Stimulated activated CD4-positive, alpha-beta T cell treated with anti-CD3 and anti-CD28 coated beads, TNF-alpha, amount 100 ng/mL, for 48 hours (primary cell): ENCODE measurements at places on chromosomes 4 and X.

DNA sequence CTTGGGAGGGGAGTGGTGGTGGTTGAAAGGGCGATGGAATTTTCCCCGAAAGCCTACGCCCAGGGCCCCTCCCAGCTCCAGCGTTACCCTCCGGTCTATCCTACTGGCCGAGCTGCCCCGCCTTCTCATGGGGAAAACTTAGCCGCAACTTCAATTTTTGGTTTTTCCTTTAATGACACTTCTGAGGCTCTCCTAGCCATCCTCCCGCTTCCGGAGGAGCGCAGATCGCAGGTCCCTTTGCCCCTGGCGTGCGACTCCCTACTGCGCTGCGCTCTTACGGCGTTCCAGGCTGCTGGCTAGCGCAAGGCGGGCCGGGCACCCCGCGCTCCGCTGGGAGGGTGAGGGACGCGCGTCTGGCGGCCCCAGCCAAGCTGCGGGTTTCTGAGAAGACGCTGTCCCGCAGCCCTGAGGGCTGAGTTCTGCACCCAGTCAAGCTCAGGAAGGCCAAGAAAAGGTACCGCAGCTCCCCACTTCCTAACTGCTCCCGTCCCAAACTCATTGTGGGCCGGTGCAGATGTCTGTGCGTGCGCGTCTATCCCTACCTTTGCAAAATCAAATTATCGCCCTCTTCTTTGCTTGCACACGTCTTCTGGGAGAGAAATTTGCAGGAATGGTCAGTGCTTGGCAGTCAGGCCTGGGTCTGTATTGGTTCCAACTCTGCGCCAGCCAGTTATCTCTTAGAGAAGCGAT lies 533 bp downstream of the IL15 start:
- DNase-seq, result no peak

DNA sequence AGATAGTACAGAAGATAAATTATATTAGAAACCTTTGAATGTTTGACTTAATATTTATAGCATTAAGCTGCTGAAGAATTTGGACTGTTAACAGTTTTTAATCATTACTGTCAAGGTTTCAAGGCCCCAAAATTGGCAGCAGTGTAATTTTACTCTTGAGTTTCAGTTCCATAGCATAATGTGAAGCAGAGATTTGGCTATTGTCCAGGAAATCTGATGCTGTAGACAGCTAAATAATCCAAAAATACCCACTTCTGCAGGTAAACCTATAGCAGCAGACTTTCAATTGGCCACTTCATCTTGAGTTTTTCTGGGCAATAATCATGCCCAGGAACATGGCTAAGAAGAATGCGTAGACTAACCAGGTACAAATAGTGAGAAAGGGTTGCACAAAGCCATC lies 85.0 kb downstream of the RCHY1 start:
- no peak for DNase-seq

- no peak for DNase-seq
These were observed 49.5 kb upstream of the ADRA2C start for GRCh38 chr4:3716631-3717235.

- no peak for DNase-seq
These were observed 24.0 kb downstream of the RCHY1 start for GRCh38 chr4:75490155-75490554.

DNA sequence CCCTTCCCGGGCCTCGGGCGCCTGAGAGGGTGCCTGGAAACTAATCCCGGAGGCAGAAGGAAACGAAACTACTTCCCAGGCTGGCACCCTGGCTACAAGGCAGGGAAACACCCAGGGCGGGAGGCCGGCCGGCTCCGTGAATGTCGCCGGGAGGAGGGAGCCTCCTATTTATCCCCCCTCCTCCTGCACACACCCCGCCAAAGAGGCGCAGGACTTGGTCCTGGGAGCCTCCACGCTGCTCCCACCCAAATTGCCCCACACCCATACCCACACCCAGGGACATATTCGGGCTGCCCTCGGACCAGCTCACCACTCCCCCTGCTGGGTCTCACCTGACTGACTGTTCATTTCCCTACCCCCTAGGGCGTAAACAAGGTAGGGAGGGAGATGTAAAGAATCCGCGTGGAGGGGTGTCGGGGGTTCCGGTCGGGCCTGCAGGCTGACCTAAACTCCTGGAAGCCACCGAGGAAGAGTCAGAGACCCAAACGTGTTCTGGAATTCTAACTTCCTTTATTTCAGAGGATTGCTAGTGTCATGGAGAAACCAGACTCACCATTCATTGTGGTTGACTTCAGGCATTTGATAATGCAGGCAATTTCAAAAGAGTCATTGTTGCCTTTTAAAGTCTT lies at the start of gene BTC:
Gene BTC, minus strand, starts transcription at position 142 of the 629 bp plus-strand sequence. CDS start 198 bp downstream, outside the sequence.
- no peak for DNase-seq

DNA sequence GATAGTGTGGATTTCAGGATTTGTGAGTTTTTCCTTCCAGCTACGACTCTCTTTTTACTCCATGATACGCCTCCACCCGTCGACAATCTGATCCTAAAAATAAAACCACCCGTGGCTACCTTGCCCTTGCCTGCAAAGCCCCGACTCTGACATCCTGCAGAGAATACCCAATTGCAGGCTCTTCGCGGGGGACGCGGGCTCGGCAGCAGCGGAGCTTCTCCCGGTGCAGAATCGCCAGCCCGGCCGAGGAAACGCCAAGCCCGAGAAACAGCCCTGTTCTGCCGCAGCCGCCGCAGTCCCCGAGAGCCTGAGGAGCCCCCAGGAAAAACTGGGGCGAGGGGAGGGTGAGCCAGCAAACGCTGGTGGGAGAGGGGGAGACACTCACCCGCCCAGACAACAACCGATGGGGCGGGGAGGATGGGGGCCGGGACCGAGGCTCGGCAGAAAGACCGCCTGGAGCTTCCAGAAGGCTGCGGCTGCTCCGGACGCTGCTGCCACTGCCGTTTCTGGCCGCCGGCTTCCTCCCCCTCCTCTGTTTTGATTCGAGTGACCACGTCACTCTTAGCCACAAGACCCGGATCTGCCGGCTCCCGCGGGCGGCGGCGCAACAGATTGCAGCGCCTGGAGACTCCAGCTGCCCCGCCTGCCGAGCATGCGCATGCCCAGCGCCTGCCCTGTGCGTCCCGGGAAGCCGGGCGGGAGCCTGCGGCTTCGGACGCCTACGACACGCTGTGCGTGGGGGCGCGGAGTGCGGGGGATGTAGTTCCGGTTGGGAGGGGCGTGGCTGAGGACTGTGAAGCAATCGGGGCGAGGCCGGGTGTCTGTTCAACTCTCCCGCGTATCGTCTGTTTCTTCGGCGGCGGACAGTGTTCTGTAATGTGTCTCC lies at the start of gene SMIM14:
Gene SMIM14, minus strand, starts transcription at position 512 of the 886 bp plus-strand sequence. CDS start 33,720 bp downstream, outside the sequence.
- peak; percentile 80 for DNase-seq

DNA sequence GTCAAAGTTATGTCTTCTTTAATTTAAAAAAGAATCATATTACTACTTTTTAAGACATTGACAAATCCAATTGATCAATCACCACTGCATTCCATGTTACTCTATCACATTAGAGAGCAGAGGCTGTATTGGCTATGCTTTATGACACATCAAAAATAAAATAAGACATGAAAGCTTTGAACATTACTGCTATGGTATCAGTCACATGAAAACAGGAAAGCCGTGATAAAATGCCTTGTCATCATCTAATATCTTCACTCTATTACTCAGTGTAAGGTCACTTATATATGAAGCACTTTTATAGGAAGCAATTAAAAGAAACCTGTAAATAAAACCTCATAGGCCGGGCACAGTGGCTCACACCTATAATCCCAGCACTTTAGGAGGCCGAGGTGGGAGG lies 27.7 kb upstream of the CEP135 start:
- DNase-seq, result no peak

GRCh38 chr4:109562457-109563239 lies 2.6 kb downstream of the MCUB start:
- DNase-seq, result no peak

GRCh38 chr4:107874024-107874423 lies 49.3 kb downstream of the SGMS2 start:
- DNase-seq, result no peak

DNA sequence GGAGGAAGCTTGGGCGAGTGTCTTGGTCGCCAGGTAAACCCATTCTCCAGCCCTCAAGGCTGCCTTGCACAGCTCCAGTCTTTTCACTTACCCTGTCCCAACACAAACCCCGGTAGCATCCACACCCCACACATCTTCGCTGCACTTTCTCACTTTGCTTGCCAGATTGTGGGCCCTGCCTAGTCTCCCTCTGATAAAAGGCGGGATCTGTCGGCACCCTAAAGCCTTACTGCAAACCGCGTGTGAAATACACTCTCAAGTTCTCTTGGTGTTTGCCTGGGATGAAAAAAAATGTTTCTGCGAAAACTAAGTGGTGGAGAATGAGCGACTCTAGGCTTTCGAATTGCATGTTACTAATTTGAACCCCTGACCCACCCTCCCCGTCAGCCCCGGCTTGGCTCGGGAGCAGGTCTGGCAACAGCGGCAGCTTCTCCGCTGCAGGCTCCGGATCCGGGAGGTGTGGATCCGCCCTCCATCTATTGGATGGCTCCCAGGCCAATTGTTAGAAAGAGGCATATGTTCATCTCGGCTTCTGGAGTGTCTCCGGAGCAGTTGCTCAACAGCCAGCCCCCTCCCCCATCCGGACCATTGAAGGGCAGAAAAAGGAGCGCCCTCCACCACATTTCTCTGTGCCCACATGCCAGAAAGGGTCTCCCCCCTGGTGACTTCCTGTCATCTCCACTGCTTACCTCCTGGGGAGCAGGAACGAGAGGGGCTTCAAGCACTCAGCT lies 3.0 kb upstream of the CITED1 start:
- no peak for DNase-seq

GRCh38 chr4:87608229-87608628 lies at the start of gene DSPP:
Gene DSPP (plus strand): TSS chr4:87608529. CDS start chr4:87610909, 2,380 bp downstream.
- no peak for DNase-seq

DNA sequence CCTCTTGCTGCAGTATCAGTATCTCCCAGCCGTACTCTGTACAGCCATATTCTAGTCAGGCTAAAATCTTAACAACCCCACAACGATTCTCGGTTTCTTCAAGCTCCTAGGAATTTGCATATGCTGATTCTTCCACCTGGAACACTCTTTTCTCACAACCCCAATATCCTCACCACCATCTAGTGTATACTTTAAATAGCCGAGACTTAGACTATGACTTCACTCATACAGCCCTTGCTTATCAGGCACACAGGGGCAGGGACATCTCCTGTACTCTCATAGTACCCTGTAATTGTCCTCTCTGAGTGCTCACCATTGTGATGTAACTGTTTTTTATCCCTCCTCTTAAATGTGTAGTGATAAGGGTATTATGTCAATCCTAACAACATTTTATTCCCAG lies 2126.4 kb upstream of the TENM3 start:
- DNase-seq, result no peak

GRCh38 chr4:24243641-24244040 lies 340.7 kb downstream of the DHX15 start:
- no peak for DNase-seq

- DNase-seq, result no peak
These were observed 1301.9 kb downstream of the PCDH7 start for GRCh38 chr4:32022071-32022470.

DNA sequence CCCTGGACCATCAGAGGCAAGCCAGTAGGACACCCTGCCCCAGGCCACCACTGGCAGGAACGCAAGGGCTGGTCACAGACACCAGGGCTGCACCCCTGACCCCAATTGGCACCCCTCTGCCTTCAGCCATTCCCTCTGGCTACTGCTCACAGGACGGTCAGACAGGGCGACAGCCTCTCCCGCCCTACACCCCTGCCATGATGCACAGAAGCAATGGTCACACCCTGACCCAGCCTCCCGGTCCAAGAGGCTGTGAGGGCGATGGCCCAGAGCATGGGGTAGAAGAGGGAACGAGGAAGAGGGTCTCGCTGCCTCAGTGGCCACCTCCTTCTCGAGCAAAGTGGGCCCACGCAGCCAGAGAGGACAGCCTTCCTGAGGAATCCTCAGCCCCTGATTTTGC lies 143.5 kb downstream of the SOWAHB start:
- DNase-seq, result no peak

DNA sequence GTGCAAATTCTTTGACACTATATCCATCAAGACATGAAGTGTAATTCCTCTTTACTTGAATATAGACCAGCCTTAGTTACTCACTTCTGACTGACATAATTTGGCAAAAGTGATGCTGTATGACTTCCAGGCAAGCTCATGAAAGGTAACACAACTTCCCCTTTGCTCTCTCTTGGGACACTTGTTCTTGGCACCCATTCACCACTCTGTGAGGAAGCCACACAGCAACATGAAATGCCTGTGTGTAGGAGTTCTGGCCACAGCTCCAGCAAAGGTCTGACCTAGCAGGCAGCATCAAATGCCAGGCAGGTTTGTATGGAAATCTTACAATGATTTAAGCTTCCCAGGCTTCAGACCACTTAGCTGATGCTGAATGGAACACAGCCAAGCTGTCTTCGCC lies 280.3 kb downstream of the PDHA2 start:
- no peak for DNase-seq

DNA sequence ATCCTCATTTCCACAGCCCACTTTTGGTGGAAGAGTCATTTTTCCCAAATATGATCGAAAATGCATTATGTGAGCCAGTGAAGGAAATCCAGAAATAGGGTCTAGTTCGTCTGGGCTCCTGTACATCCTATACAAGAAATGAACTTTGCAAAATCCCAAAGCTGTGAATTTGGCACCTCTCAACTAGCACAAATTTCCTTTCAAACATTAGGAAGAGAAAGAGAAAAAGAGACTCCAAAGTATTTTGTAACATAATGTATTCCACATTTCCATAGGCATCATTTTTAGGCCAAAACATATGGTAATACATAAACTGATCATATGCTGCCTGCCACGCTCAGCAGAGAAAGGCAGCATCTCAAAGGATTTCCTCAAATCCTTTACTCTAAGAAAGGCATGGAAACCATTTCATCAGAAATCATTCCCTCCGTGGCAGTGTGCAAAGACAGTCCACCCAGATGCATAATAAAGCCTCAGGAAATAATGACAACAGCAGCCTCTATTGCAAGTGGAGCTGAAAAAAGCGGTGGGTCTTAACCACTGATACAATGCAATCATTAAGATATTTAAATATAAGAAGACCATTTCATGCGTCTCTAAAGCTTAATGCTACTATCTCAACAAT lies 56.8 kb downstream of the ANOS1 start:
- no peak for DNase-seq

GRCh38 chrX:13287816-13288215 lies 32.0 kb downstream of the ATXN3L start:
- no peak for DNase-seq

DNA sequence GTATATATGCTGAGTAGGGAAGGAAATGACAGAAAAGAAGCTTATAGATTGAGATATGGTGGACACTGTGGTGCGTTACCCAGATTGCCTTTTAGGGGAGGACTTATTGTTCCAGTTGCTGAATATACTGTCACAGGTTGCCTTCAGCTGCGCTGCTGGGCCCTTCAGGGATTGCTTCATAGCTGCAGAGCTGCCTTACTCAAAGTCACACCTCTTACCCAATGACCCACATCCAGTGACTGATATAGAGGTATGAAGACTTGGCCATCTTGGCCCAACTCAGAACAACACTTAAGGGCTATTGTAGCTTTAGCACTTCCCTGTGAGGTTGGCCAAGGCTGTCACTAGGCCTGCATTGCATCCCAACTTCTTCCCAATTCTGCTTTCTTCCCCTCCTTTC lies 63.4 kb upstream of the TMEM164 start:
- no peak for DNase-seq
